ENCODE measurements at places on chromosomes 5 and 9.

DNA sequence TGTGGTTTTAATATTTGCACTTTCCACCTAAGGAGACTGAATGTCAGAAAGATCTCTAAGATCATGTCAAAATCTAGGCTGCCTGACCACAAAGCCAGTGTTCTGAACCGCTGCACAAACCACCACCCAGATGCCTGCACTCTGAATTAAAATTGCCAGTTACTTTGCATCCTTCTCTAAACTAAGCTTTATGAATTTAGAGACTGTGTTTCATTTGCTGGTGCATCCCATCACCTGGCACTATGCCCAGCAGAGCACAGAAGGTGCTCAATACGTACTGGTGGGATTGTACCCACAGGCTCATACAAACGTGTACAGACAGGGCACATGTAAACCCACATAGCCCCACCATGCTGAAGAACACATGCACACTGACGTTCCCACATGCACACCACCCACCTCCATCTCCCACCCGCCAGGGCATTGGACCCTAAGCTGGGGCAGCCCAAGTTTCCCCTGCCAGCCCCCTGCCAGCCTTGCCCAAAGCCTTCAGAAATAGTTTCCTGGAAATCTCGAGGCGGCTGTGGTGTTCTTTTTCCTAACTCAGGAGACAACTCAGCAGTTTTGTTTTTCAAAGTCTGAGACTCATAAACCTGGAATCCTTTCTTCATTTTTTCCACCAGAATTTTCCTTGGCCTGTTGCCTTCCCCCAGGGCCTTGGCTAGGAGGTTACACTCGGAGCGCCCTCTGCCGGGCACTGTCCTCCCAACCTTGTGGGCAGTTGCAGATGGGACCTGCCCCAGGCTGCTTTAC is 9.6 kb upstream of the TRAF1 start:
- peak; percentile 90 for DNase-seq

GRCh38 chr5:11878814-11879213 is 25.4 kb downstream of the CTNND2 start:
- DNase-seq: no peak

DNA sequence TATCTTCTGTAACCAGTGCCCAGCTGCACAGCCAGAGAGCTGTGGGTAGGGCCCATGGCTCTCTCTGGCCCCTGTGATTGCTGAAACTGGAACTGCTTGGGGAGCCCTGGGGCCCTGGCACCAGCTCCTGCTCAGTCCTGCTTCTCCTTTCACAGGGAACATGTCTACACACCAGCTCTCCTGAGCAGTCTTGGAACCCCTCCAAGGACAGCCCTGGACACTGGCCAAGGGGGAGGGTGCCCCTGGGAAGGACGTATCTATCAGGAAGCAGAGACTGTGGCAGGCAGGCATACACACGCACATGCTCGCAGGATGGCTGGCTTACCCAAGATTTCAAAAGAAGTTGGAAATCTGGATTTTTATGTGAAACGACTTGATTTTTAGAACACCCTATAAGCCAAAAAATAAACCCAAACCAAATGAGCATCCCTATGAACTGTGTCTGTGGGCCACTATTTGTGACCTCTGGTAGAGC is 8.8 kb upstream of the TRAF1 start:
- DNase-seq: no peak

DNA sequence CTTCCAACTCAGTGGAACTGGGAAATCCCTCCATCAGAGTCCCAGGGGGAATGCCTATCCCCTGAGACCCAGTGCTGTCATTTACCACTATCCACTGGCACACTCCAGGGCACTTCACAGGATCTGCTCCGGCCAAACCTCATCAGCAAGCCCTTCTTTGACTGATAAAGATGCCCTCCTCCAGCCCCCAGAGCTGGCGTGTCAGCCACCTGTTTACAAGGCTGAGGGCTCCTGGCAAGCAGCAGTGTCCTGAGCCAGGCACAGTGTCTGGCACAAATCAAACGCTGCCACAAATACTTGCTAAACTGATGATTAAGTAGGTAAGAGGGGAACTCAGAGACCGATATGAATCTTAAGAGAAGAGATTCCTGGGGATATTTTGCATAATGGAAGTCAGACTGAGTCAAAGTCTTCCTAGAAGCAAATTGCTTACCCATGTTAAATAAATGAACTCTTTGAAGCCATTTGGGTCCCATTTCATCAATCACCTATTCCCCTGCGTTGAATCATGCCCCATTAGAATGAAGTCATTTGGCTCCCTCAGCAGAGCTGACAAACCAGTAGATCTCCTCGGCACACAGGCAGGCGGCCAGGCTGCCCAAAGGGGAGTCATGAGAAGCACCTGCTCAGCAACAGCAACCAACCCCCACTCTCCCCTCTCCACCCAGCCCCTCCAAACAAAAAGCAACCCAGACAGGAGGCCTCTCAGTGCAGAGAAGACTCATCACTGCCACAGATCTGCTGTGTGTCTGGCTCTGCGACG is 97.4 kb downstream of the CDK5RAP2 start:
- no peak for DNase-seq

GRCh38 chr5:60020457-60020856 is 126.9 kb upstream of the PDE4D start:
- no peak for DNase-seq

DNA sequence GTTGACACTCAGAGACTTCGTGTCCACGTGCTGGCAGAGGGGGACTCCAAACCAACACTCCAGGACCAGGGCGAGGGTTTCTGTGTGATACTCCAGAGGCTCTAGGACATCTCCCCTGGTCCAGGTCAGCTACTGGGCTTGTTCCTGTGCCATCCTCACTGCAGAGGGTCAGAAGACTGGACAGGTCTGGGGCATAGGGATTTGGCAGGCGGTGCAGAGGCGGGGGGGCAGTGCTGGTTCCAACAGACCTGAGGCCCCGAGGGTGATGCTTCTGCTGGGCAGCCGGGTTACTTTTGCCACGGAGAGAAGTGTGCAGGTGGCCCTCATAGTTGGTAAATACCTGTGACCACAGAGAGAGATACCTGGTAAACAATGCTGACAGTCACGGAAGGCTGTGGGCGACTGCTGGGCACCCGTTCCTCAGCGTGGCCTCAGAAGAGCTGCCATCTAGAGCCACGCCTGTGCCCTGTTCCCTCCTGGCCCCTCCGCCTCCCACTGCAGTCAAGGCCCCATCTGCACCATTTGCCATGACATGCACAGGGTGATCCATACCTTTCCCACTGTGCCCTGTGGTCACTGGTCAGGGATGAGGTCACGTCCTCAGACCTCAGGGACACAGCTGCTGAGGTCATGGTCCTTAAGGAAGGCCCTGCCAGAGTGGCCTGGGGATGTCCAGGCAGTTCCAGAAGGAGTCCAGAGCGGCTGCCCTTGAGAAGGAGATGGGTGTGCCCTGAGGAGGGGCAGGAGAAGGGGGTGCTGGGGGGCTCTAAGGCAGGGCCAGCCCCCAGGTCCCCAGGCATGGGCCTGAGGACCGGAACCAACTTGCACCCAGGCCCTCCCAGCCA is 30.0 kb downstream of the TRIP13 start:
- DNase-seq: no peak

GRCh38 chr5:120173125-120173524 is 291.0 kb upstream of the PRR16 start:
- DNase-seq: no peak

All from stimulated activated CD4-positive, alpha-beta T cell treated with anti-CD3 and anti-CD28 coated beads, Interleukin-1b, Interleukin-23, amount 100 ng/mL, for 24 hours (primary cell).